ENCODE measurements at places on chromosomes 2 and 18.

- no peak for DNase-seq
Measured at GRCh38 chr2:142876423-142876822, 1.0 kb upstream of the KYNU start.

- no peak for DNase-seq
Measured at GRCh38 chr2:10432311-10433181, 15.6 kb downstream of the ODC1 start.

DNA sequence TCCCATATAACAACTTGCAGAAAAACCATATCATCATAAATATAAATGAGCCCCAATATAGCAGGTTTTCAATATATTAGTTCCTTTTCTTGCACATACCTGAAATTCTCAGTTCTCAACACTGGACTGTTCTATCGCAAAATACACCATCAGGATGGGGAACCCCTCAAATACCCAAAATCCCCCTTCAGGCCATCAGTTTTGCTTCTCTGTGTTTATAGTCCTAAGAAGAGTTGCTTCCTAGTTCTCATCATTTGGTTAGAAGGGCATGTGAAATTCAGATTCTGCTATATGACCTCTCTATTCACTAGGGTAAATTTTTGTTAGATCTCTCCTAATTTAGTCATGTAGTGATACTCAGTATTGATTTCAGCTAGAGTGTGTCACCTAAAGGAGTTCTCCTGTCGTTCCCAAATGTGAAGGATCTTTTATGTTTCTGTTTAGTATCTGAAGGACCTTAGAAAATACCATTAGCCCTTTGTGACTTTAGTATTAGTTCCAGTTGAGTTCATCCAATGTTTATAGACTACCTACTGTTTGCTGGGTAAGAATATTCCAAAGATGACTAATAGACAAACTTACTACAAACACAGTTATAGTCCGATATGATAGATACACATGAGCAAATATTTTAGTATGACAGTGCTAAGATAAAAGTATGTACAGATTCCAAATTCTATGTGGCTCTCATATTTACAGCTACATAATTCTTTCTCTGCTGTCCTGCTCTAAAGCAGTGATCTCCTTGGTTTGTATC lies 115.8 kb downstream of the TTC27 start:
- DNase-seq = no peak

GRCh38 chr2:106311041-106311370 lies 116.9 kb upstream of the UXS1 start:
- no peak for DNase-seq

- no peak for DNase-seq
Measured at GRCh38 chr2:224876522-224876921, 160.4 kb upstream of the CCDC195 start.

- DNase-seq = no peak
Measured at GRCh38 chr2:55887901-55888624, 35.5 kb downstream of the EFEMP1 start.

GRCh38 chr2:216373896-216374295 lies 1.6 kb upstream of the MARCHF4 start:
- DNase-seq = no peak

GRCh38 chr2:232444409-232445148 lies 11.4 kb upstream of the ALPI start:
- no peak for DNase-seq

GRCh38 chr2:132515010-132515409 lies 98.4 kb downstream of the GPR39 start:
- DNase-seq = no peak

DNA sequence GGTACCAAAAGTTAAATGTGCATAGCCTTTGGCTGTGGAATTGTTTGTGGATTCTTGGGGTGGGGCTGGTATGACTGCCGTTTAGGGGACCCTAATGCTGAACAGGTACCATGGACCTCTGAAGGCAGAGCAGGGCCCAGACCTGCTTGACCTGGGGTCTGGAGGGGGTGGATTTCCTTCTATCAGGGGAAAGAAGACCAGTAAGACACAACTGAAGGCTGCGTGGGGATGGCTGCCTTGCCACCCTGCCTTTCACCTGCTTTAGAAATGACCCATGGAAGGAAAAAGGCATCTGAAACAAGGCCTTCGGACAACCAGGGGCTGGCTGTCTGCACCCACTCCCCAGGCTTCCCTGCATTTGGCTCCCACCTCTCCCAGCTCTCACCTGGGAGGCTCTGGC lies 17.7 kb upstream of the RESP18 start:
- no peak for DNase-seq

DNA sequence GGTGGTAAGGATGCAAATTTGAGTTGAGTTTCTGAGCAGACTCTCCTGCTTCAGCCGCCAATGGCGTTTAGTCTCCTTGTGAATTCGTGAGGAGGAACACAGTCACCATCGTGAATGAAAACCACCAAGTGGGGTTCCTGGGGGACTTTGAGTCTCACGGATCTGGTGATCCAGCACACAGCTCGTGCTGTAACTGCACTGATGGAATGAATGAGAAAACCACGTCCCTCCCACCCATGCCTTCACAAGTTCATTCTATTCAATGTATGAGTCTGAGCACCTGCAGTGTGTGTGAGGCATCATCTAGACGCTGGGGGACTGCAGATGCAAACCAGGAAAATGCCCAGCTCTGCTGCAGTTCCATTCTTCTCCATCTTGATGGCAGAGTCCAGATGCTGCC lies 127.9 kb downstream of the PIEZO2 start:
- DNase-seq = no peak

DNA sequence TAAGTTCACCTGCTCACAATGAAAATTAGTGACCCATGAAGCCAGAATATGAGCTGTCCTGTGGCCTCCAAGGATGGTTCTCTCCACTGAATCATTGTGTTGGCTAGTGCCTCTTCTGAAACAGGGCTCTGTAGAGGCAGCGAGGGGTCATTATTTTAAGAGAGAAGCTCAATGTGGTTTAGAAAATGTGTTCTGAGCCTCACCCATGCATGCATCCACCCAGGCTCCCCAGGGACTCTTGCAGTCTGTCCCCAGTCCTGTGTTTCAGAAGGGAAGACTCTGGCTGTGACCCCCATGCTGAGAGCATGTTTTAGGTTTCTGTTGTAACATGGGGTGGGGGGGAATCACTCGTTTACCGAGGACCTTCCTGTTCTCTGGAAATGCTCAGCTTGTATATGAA lies 135.2 kb downstream of the RNF144A start:
- no peak for DNase-seq

DNA sequence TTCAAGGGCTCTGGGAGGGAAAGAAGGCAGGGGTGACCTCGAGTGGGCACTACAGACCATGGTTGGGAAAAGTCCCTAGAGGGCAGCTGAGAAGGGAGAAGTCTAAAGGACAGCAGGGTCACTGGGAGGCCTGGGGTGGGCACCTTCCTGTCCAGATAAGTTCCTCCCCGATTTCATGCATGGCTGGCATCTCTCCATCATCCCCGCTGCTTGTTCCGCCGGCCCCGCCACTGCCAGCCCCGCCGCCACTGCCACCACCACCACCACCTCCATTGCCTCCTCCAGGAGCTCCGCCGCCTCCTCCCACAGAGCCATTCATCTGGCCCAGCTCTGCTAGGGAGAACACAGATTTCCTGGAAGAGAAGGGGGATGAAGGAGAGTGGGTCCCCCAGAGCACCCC lies 53.6 kb downstream of the MTHFD2 start:
- DNase-seq = no peak

- no peak for DNase-seq
Measured at GRCh38 chr2:202361108-202361507, 15.0 kb upstream of the BMPR2 start.

DNA sequence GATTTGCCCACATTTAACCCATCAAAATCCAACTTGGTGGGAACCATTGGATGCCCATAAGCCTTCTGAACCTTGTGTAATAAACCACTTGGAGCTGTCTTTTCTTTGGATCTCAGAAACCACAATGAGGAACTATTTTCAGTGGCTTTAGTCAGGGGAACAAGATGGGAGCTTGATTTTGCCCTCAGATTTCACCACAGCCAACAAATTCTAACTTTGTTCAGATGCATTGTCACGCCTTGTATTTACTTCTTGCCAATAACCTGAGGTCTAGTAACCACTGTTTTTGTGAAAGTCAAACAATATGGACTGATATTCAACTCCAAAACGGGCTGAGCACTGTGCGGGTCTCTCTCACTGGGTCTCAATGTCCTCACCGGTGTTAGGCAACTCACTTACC lies 508.2 kb downstream of the TNS1 start:
- DNase-seq = no peak

DNA sequence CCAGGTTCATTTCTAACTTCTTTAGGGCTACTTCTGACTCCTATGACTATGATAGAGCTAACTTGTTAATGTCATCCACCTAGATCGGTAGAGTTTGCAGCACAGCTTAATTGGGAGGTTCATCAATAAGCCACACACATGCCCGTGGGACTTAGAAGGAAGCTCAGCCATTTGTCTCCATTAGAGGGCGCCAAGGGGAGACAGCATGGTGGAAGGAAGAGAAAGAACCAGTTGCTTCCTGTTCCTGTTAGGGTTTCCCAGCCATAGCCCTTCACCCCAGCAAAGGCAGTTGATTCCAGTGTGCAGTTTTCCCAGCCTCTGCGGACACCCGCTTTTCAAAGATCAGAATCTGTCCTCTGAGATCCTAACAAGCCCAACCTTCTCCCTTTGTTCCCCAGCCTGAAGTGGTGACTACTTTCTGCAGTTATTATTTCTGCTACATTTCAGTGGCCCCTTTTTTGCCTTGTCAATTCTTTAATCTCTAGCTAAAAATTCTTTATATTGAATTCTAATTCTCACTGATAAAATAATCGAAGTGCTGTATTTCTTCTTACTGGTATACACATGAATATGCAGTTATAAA lies 30.3 kb downstream of the MAIP1 start:
- DNase-seq = peak; percentile 38

DNA sequence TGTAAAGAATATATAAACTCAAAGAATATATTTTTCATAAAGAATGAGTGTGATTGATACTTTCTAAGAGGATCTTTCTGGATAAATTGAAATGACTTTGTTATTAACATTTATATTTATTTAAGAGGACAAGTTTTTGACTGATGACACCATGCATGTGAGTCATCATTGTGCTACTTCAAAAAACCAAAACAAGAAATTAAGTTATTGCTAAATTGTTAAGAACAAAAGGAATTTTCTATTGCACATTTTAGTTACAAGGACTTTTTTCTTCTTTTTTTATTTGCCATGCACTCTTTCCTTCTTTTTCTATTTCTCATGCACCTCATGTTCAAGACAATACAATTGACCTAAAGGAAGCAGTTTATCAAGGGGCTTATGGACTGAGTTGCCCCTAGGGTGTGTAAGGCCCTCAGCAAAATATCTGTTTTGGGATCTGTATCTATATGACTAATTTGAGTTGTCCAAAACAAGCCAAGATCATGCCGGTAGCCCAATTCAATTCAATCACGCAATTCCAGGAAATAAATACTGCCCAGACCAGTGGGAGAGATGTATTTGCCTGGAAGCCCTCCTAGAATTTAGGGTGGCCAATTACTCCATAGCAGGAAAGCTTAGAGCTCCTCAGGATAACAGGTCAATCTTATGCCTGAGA lies 654.3 kb downstream of the METTL4 start:
- DNase-seq = no peak

DNA sequence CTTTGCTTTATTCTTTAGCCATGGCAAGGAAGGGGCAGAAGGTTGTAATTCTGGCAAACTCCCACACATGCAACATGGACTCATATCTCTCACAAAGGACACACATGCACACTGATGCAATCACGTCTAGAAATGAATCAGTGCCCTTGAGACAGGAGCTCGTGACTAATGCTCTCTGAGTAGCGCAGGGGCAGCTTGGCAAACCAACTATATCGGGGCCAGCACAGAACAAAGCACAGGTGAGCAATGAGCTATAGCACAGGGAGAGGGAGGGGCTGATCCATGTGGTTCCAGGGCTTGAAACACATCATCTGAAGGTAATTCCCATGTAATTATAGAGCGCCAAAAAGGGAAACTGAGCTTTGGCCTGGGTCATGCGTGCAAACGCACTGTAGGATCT lies 165.2 kb upstream of the KLF7 start:
- DNase-seq = no peak

GRCh38 chr18:68427951-68428401 lies 286.9 kb downstream of the TMX3 start:
- no peak for DNase-seq

DNA sequence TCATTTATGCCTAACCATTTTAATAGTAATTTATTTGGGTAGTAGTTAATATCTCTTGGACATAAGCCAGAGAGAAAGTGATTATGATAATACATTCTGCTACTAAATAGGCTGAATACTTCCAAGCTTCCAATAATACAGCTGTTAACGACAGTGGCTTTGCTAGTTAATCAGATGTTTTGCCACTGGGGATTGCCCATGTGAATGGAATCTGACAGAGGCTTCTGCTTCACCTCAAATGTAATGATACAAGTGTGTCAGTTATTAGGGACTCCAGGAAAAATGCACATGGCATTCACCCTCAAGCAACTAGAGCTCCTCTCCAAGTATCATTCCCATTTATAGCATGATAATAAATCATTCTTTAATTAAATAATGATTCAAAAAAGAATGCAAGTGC lies 185.0 kb upstream of the TMEFF2 start:
- no peak for DNase-seq

DNA sequence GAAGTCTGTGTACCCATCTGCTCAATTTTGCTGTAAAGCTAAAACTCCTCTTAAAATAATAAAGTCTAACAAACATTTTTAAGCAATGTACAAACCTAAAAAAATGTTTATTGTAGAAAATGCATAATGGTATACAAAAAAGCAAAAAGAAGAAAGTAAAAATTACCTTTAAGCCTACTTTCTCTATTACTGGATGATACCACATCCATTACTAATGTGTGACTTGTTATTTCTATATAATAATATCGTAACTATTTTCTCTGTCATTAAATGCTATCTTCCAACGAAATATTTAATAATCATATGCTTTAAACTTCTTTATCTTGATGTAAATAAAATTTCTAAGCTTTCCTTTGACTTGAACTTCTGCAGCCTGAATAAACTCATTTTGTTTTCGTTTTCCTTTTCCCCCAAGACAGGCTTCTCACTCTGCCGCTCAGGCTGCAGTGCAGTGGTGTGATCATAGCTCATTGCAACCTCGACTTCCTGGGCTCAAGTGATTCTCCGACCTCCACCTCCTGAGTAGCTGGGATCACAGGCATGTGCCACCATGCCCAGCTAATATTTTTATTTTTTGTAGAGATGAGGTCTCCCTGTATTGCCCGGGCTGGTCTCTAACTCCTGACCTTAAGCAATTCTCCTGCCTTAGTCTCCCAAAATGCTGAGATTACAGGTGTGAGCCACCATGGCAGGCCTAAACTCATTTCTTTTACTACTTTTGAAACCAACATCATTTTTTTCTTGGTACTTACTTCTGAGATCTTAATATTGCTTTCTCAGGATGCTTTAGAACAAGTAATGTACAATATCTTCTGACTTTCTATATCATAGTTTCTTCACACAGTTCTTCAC lies 18.1 kb upstream of the DNAH7 start:
- no peak for DNase-seq

DNA sequence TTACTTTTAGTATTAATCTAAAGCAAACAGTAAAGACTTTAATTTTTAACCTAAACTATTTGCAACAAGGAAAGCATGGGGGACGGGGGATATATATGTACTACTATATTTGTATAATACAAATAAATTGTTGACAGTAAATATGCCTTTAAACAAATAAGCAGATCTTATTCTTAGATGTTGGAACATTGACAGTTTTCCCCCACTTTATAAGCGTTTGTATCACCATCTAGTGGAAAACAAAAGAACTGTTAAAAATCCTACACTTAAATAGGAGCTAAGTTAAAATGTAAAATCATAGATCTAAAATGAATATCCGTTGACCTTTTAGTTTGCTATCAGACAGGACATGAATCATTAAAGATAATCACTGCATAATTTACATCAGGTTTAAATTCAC lies 50.0 kb downstream of the RBBP8 start:
- no peak for DNase-seq

GRCh38 chr2:206713746-206714145 lies 4.5 kb downstream of the DYTN start:
- no peak for DNase-seq

Data from hypothalamus (tissue), 51 donors.